ENCODE measurements at places on chromosomes 6 and 20.

- no peak for DNase-seq
Observed at GRCh38 chr6:131761060-131761761, 46.6 kb upstream of the ENPP1 start.

GRCh38 chr6:74834967-74835366 is 370.9 kb downstream of the COL12A1 start:
- DNase-seq = no peak

- no peak for DNase-seq
Observed at GRCh38 chr6:140101367-140101766, 726.9 kb upstream of the CITED2 start.

GRCh38 chr20:42634156-42634555 is 555.5 kb downstream of the PTPRT start:
- no peak for DNase-seq
